ENCODE measurements at places on chromosomes 11 and 22.

- no peak for DNase-seq
Observed at GRCh38 chr11:16893456-16894066, 120.7 kb downstream of the PLEKHA7 start.

DNA sequence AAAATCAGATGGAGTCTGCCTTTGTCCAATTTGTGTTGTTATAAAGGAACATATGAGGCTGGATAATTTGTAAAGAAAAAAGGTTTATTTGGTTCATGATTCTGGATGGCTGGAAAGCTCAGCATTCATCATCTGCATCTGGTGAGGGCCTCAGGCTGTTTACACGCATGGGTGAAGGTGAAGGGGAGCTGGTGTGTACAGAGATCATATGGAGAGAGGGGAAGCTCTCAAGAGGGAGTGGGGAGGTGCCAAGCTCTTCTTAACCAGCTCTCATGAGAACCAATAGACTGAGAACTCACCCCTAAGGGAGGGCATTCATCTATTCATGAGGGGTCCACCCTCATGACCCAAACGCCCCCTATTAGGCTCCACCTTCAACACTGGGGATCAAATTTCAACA is 40.0 kb downstream of the NEU3 start:
- DNase-seq: no peak

- DNase-seq: no peak
Observed at GRCh38 chr11:70129051-70129592, 51.0 kb downstream of the ANO1 start.

GRCh38 chr22:45512363-45512762 is 9.7 kb downstream of the FBLN1 start:
- DNase-seq: no peak
